ENCODE measurements at places on chromosomes 6 and 20.

DNA sequence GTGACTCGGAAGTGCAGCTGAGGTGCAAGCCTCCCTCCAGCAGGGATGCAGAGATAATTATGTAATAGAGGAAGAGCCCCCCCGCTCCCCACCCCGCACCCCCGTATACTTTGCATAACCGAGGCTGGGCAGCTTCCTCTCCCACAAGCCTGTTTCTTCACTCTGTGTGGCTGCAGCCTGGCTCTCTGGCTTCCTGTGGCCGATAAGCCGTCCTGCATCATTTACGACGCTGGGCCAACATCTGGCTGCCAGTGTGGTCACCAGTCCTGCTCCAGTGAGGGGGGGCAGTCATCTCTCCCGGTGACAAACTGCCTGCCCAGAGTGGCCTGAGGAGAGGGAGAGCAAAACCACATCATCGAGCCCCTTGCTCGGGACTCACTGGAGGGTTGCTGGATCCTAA is 59.2 kb downstream of the RBM38 start:
- DNase-seq: no peak

DNA sequence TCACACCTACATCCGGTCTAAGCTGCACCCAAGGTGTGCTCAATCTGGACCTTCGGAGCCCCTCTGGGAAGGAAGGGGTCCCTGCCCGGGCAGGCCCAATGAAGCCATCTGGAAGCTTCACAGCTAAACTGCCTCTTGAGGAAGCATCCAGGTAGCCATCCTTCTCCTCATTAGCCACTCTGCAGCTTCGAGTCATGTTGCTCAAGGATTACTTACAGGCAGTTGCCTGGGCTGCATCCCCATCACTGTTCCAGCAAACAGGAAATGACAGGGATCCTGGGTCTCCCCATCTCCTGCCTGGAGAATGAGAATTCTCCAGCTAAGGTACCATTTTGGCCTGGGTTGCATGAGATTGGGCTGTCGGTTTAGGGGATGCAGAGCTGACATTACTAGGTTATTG is 91.7 kb downstream of the ERMARD start:
- no peak for DNase-seq

DNA sequence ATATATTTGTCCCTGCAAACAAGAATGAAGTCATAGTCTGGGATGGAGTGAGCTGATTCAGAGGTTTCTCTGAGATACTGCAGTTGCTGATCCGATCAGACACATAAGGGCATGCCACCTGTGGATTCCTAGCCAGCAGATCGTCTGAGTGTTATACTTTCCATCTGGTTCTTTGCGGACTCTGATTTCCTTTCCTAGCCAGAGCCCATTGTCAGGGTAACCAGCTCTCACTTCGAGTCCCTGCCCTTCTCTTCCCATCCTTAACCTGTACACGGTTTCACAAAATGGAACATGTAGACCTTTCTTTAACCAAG is 100.9 kb downstream of the TMEM200A start:
- peak; percentile 53 for DNase-seq

GRCh38 chr6:150881911-150882481 is 16.5 kb downstream of the MTHFD1L start:
- peak; percentile 99 for DNase-seq

GRCh38 chr6:35044761-35045421 is 96.2 kb downstream of the TCP11 start:
- DNase-seq: no peak

- DNase-seq: no peak
Measured at GRCh38 chr6:143174951-143175350, 114.3 kb downstream of the AIG1 start.

DNA sequence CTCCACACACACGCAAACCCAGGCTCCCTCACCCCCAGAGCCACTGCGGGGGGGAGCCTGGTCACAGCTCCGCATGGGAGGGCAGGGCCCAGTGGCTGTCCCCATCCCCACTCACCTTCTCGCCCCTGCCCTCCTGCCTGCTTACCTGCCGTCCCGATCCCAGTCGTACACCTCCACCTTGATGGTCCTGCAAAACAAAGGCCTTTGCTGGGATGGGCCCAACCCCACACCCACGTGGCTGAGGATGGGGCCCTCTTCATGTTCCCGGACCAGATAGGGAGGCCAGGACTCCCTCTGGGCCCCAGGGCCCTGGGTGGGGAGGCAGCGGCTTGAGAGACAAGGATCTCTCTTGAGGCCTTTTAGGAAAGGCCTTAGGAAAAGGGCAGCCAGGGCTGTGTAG is 67.6 kb downstream of the RAB44 start:
- DNase-seq: no peak

GRCh38 chr6:57432919-57433684 is 115.7 kb downstream of the PRIM2 start:
- no peak for DNase-seq

GRCh38 chr20:36658300-36658699 is 12.3 kb upstream of the SLA2 start:
- DNase-seq: no peak

- no peak for DNase-seq
Measured at GRCh38 chr6:63510849-63511248, 61.4 kb upstream of the LOC128125822 start.

GRCh38 chr6:48036316-48036715 is 74.7 kb downstream of the PTCHD4 start:
- DNase-seq: peak; percentile 2

- DNase-seq: peak; percentile 95
Measured at GRCh38 chr6:39887692-39888450, 46.4 kb downstream of the MOCS1 start.

DNA sequence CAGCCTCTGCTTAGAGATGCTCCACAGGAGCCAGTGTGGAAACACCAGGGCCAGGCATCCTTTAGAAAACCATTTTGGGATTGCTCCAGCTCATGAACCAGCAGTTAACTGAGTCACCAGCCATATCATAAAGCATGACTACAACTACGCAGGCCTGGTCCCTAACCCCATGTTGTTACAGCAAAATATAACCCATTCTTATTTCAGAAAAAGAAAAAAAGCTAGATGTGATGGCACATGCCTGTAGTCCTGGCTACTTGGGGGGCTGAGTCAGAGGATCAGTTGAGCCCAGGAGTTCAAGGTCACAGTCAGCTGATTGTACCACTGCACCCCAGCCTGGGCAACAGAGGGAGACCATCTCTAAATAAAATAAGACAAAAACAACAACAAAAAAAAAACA is 36.8 kb downstream of the C6orf15 start:
- peak; percentile 82 for DNase-seq

GRCh38 chr6:100232781-100233573 is 231.7 kb downstream of the SIM1 start:
- no peak for DNase-seq

DNA sequence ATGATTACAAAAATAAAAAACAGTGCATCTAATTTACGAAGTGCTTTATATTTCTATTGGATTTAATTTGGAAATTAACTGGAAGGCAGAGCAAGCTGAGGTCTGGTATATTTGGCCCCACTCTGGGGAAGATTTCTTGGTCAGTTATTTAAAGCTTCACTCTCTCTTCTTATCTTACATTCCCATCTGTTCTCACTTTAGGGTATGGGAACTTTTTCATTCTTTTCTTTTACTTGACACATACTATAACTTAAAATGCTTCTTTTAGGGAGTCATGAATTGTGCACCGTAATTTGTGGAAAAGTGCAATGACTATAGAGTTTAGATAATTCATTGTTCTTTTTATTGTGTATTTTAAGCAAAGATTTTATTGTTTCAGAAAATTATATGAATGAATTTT is 170.4 kb downstream of the BCKDHB start:
- DNase-seq: no peak

DNA sequence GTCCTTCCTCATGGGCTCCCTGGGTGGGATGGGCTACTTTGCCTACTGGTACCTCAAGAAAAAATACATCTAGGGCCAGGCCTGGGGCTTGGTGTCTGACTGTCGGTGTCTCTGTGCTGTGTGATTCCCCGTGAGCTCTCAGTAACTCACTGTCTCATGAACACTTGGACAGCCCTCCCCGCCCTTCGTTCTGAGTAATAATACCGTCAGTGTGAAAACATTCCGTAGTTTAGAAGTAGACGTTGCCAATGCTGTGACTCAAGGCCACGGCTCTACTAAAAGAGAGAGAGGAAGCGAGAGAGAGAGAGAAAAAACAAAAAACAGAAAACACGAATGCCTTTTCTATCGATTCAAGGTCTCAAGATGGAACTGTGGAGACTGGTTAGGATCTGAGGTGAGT is 31.8 kb downstream of the FITM2 start:
- DNase-seq: peak; percentile 87

DNA sequence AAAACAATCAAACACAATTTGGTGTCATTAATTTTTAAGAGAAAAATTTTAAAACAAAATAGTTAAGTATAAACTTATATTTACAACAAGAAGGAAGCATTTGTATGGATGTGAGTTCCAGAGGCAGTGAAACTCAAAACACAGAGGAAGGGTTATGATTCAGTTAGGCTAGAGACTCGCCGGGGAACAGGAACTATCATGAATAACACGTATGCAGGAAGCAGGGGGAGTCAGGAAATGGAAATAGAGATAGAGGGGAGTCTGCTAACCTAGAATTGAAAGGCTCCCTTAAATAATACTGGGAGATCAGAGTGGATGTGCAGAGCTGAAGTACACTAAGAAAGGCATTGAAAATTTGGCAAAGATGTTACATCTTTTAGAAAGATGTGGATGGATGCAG is 14.2 kb upstream of the HLA-DRB1 start:
- no peak for DNase-seq

GRCh38 chr20:10619427-10619826 is 54.4 kb downstream of the JAG1 start:
- peak; percentile 83 for DNase-seq

GRCh38 chr6:37566950-37567349 is 67.3 kb upstream of the CCDC167 start:
- no peak for DNase-seq

DNA sequence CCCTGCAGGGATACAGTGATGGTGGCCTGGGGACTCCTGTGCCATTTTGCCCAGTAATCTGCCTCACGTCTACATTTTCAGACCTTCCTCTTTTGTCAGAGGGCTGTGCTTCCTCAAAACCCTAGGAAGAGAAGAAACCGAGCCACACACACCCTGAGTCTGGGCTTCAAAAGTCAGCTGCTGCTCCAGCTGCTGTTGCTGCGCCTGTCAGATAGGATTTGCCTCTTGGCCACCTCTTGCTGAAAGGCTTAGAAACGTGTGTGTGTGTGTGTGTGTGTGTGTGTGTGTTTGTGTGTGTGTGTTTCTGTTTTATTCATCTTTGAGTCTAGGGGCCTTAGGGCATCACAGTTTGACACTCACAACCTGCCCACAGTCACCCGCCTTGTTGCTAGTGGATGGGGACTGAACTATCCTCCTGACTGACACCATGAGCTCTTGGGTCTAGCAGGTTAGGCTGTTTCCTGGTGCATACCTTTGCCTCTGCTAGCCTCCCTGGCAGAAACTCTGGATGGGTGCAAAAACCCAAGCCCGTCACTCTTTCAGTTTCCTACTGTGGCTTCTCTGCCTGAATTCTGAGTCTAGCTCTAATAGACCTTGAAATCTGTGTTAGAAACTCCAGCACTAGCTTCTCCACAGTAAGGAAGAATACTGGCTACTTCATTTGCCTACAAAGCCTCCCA is 94.9 kb upstream of the CEP85L start:
- no peak for DNase-seq
